ENCODE measurements at places on chromosomes 12 and 14.

- DNase-seq: no peak
These were observed 8.4 kb downstream of the TEDC1 start for GRCh38 chr14:105499256-105500035.

- no peak for DNase-seq
These were observed 204.1 kb downstream of the TTC8 start for GRCh38 chr14:89028462-89029134.

GRCh38 chr14:92926180-92926845 is 3.4 kb downstream of the CHGA start:
- no peak for DNase-seq

- DNase-seq: no peak
These were observed 19.0 kb upstream of the ATF7 start for GRCh38 chr12:53645165-53645564.

DNA sequence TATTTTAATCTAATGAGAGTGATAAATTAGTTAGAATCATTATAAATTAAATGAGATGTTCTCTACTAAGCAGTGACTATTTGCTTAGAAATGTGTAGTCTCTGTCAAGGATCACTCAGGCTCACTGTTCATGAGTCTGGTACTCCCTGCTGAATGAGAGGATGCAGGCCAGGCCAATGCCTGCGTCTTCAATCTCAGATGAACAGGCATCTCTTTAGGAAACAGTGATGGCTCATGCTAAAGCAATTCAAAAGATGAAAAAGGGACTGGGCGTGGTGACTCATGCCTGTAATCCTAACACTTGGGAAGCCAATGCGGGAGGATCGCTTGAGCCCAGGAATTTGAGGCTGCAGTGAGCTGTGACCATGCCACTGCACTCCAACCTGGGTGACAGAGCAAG is 106.8 kb downstream of the ZFC3H1 start:
- no peak for DNase-seq

DNA sequence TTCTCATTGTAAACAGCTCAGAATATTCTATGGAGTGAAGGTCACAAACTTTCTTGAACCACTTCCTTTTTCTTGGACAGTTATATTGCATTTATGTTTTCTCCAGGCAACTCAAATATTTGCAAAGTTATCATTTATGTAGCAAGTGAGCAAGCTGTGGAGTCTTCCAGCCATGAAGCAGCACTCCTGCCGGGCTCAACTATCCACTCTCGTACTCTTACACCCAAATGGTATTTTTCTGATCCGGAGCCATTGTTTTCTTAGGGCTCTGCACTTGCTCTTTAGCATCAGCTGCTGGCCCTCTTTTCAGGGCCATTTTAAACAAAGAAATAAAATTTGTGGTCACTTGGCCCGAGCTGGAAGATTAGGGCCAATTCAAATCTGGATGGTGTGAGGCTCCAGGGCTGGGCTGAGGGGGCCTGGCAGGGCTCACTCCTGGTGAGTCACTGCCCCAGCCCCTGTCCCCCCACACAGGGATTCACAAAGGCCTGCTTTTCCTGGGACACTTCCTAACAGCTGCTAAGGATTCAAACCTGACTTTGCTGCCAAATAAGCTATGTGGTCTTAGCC is 19.7 kb downstream of the SYNE3 start:
- no peak for DNase-seq

- no peak for DNase-seq
These were observed 32.1 kb upstream of the ARID2 start for GRCh38 chr12:45697371-45697770.

- no peak for DNase-seq
These were observed 115.2 kb upstream of the RTL1 start for GRCh38 chr14:101018561-101019290.

GRCh38 chr14:25484235-25484634 is 434.3 kb upstream of the STXBP6 start:
- DNase-seq: no peak

- no peak for DNase-seq
These were observed 13.2 kb upstream of the MDM2 start for GRCh38 chr12:68794653-68795251.

- no peak for DNase-seq
These were observed 795.3 kb downstream of the VRK1 start for GRCh38 chr14:97592341-97592980.

DNA sequence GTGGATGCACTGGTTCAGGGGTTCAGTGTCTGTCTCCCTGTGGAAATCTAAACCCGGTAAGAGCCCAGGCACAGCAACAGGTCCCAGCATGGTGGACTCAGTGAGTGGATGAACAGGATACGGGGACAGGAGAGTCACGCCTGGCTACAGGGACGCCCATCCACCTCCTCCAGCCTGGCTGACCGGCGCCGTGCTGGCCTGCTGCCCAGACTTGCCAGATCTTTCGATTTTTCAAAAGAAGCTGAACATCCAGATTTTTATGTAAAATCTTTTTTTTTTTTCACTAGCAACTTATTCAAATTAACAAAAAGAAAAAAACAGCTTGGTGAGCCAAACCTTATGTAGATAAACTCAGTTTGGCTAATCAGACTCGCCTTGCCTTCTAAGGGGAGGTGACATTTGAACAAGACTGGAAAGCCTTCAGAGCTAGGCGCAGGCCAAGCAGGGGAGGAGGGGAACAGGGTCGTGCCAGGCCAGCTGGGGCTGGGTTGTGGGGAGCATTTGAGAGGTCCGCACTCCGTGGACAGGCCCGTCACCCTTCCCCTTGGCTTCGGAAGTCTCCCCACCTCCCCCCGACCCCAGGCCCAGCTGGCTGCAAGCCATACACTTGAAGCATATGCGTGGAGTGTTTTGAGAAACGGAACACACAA is 87.8 kb upstream of the NCOR2 start:
- no peak for DNase-seq

DNA sequence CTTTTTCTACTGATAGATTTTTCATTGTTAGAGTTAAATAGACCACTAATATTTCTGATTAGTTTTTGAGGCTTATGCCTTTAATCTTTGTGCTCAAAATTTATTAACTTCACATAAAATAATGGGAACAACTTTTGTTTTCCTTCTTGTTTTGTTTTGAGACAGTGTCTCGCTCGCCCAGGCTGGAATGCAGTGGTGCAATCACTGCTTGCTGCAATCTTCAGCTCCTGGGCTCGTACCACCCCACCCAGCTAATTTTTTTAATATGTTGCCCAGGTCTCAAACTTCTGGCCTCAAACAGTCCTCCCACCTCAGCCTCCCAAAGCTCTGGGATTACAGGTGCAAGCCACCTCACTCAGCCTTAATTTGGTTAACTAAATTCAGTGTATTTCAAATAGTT is 16.8 kb downstream of the SCFD1 start:
- no peak for DNase-seq

GRCh38 chr12:78725951-78726580 is 138.5 kb upstream of the SYT1 start:
- DNase-seq: no peak

GRCh38 chr12:66058554-66058953 is 72.0 kb downstream of the LLPH start:
- no peak for DNase-seq

GRCh38 chr12:52443966-52444365 is 8.0 kb downstream of the KRT6B start:
- DNase-seq: no peak

GRCh38 chr12:122021193-122021821 is 377 bp upstream of the BCL7A start:
- no peak for DNase-seq

DNA sequence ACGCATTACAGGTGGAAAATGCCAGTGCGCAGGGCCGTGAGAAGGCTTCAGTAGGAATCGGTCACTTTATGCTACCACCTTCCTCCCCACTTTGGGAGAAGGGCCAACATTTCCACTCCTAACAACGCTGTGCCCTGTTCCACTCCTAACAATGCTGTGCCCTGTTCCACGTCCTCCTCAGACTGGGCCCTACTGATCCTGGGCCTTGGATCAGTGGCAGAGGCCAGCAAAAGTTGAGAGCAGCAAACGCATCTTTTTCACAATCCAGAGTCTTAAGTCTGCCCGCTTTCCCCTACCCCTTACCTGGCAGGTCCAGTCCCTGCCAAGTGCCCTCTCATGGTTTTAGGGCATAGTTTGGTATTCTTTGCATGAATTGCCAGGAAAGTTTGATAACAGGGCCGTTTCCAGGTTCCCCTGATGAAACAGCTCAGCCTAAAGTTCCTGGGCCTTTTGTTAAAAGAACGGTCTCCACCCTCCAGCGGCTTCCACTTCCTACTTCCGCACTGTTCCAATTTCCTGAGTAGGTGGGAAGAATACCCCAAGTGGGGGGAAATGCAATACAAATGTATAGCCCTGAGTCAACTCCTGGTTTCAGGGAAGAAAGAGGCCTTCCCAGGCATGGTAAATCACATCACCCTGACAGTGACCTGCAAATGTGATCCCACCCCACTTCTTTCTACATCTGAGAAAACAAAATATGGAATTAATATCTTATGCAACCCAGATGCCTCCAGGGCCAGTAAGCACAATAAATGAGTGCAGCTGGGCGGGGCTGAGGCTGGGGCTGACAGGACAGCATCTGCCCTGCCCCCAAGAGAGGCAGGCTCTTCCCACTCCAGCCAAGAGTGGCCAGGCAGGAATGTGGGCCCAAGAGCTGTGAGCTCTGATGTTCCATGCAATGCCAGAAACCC is 15.0 kb downstream of the KCTD10 start:
- DNase-seq: no peak

DNA sequence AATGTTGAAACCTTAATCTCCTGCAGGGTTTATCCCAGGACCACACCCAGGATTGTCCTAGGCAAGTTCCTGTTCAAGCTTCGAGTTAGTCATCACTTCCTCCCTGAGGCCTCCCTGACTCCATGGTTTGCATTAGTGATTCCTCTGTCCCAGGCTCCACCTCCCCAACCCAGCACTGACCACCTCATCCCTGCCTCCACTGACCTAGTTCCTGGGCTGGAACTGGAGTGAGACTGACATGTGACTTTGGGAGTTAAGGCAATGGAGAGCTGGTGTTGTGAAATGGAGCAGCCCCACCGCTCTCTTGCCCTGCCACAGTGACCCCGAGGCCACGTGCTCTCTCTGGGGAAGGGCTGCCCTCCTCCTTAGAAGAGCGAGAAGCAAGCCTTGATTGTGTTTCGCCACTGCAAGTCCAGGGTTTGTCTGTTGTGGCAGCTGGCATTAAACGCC is 15.8 kb upstream of the DTX1 start:
- DNase-seq: no peak

DNA sequence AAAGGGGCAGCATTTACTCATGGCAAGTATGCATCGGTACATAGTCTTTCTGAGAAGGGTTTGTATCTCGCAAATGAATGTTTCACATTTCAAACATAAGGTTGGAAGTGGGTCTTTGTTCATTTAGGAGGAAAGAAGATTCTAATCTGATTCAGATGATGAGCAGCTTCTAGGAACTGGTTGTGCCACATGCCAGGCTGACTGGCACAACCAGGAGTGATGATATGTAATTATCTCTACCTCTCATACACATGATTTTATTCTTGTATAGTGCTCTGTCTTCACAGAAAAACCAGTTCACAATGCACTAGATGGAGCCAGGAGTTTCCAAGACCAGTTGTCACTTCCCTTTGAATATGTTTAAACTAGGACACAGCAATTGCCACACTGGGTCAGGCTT is 13.7 kb upstream of the BEST3 start:
- DNase-seq: no peak

DNA sequence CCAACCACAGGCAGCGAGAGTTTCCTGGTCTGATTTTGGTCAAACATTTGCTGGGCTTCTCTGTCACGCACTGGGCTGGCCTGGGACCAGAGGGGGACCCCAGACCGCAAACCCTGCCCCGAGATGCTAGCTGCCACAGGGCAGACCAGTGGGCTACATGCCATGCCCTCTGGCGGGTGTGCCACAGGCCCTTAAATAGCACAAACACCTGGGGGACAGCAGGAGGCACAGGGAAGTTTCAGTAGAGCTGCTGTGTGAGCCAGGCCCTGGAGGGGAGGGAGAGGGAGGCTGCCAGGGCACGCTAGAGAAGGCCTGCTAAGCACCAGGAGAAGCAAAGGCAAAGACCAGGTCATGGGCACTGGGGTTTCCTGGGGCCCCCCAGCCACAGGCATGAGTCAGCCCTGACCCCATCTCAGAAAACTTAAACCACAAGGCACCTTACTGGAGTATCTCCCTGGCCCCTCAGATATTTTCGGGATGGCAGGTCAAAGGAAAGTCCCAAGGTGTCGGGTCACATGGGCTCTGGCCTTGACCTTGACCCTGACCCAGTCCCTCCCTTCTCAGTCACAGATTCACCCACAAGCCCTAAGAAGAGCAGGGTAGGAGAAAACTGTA is 29.2 kb downstream of the ITPK1 start:
- no peak for DNase-seq

DNA sequence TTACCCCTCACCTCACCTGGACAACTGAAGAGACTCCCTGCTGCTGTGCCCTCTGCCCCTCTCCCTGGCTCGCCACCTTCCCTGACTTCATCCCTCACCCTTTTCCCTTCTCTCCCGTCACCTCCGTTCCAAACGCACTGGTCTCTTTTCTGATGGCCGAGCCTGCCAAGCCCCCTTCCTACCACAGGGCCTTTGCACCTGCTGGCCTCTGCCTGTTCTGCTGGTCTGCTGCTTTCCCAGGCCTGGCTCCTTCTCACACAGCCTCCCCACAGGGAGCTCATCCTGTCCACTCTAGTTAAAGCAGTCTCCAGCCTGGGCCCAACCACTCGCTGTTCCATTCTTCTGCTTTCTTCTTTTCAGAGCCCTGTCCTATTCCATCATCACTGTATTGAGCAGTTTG is 34.6 kb downstream of the RBM19 start:
- no peak for DNase-seq

DNA sequence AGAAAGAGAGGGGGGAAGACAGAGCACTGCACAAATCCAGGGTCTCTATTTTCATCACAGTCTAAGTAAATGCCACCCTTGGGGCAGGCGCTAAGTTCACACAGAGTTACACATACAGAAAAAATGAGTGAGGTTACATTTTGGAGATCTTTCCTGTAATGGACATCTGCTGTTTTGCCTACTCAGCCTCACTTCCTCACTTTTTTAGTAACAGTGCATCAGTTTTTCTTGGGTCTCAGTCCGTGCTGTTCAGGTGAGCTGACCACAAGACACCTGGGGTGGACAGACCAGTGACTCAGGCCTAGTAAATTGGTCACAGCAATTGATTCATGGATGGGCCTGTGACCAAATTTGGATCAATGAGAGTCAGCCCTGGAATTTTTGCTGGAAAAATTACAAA is 33.6 kb upstream of the SLC5A8 start:
- no peak for DNase-seq

- no peak for DNase-seq
These were observed 20.4 kb downstream of the RGS6 start for GRCh38 chr14:71952381-71953363.

- DNase-seq: no peak
These were observed 3.2 kb upstream of the MEG3 start for GRCh38 chr14:100822532-100823296.

- no peak for DNase-seq
These were observed 605 bp downstream of the KRT4 start for GRCh38 chr12:52813203-52813819.

DNA sequence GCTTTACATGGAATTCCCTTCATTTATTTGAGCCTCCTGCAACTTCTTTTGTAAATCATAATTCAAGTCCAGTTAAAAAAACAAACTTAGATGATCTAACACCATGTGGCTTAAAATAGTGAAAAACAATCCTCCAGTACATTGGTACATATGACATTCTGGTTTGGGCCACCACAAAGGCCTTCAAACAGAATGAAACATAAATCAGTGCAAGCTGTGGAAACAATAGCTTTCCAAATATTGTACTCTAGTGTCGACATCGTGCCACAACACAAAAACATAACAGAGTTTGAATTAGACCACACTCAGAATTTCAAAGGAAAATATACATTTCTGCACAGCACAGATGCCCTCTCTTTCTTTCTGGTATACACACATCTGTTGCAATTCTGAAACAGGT is 751.3 kb downstream of the SLC6A15 start:
- no peak for DNase-seq

- no peak for DNase-seq
These were observed 172.2 kb downstream of the NAV3 start for GRCh38 chr12:78002878-78003277.

All from hematopoietic multipotent progenitor cell treated with erythropoietin and hydrocortisone succinate and interleukin-3 and kit ligand, for 15 days (in vitro differentiated cells).